ENCODE measurements at places on chromosomes 2 and 18.

- DNase-seq, result no peak
Observed at GRCh38 chr2:205745661-205746419, 63.5 kb downstream of the NRP2 start.

DNA sequence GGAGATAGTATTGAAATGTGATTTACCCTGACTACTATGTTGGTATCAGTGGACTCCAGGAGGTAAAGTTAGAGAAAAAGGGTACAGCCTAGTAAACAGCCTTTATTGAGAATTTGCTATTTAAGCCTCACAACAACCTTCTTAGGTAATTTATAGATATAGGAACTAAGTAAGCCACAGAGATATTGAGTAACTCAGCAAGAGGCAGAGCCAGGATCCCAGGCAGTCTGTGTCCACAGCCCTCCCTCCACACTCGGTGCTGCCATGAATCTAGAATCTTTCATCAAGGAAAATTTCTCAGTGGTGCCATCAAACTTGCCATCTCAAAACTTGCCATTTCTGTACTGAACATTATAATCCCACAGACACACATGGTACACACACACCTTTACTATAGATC lies 170.9 kb downstream of the CAPN13 start:
- no peak for DNase-seq

GRCh38 chr2:232980683-232981082 lies 32.4 kb downstream of the NGEF start:
- DNase-seq, result no peak

DNA sequence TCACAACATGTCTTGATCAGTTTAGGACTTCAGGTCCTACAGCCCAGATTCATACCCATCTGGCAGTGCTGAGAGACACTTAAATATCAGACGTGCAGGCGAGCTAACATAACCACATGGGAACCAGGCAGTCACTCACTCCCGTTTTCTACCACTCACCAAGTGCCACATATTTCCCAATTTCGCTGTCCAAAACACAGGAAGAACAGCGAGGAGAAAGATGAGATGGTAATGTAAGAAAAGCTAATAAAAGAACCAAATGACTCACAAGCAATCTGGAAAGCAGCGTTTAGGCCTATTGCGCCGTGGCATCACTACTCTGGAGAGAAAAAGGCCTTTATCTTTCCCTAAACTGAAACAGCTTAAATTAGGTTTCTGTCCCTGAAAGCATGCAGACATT lies 647.8 kb upstream of the SLC39A10 start:
- DNase-seq, result no peak

DNA sequence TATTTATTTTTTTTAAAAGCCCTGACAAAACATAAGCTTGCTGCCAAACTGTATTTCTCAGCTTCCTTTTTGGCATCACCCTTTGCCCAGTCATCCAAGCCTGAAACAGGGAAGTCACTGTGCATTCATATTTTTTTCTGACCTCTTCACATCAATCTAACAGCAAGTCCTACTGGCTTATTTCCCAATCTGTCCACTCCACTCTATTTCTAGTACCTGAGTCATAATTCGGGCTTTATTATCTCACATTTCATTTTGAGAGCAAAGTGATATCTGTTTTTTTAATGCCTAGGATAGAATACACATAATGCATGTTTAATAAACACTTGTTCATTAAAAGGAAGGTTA lies 5.1 kb downstream of the HNMT start:
- no peak for DNase-seq

DNA sequence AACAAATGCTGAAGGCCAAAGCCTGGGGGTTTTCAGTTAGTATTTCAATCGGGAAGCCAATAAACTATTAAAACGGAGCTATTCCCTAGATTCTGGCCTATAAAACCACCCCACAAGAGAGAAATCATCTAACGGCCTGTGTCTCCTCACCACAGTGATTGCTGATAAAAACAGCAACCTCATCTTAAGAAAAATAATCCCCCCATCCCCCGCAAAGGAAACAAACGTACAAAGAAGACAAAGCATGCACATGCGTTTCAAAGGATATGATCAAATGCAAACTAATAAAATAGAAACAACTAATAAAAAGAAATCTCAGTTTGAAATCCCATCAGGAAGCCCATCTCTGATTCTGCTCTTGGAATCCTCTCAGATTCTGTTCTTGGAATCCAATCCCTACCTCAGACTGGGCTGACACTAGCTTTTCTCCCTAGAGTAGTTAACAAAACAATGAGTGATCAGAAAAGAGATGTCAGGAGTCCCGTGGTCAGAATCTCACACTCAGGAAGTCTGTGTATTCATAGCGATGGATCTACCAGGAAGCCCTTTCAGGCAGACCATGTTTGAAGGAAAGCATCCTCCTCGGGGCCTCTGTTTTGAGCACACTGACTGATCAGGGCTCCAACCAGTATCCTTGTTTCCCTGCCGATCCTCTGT lies 150.7 kb downstream of the THADA start:
- DNase-seq, result no peak

DNA sequence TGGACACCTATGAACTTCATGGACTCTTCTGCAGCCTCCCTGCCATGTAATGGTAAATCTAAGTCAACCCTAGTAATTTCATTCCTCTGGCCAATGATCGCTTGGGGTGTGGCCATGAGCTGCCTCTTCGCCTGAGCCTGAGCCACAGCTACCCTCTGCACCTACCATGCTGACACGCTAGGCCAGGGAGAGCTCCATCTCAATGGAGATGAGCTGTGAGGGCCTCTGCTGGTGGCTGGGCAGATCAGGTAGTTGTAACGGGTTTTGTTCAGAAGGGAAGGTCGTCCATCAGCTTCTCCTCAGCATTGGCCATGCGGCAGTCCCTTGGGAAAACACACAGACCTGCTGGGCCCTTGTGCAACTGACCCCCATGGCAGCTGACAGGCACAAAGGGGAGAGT lies 24.4 kb downstream of the MPHOSPH10 start:
- DNase-seq, result no peak
